ENCODE measurements at places on chromosomes 2 and 18. TPM values are rescaled to one million over a fixed set of nuclear protein-coding genes. Genes with fewer than 3 reads are reported as not detected.

The FOXD4L1 gene
- total RNA-seq = 0.40 TPM

DNA sequence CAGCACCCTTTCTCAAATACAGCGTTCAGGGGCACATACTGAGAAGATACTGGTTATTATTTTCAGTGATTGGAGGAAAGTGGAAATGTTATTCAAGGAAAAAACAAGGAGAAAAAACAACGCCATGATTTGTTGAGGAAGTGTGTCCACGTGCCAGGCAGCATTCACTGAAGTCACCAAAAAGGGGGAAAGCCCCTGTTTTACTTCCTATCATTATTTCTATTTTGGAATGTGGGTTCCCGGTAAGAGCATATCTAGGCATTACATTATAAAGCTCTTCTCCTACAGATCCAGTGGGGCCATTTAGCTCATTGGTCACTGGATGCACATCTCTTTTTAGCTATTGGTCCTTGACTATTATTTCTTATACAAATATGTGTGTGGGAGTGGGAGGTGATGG lies 518.7 kb downstream of the TXNL1 start:
- no peak for DNase-seq

- DNase-seq = peak; percentile 21
Measured at GRCh38 chr2:161096336-161096735, 63.9 kb upstream of the TANK start.

GRCh38 chr2:149029307-149029965 lies 9.1 kb upstream of the LYPD6B start:
- no peak for DNase-seq

DNA sequence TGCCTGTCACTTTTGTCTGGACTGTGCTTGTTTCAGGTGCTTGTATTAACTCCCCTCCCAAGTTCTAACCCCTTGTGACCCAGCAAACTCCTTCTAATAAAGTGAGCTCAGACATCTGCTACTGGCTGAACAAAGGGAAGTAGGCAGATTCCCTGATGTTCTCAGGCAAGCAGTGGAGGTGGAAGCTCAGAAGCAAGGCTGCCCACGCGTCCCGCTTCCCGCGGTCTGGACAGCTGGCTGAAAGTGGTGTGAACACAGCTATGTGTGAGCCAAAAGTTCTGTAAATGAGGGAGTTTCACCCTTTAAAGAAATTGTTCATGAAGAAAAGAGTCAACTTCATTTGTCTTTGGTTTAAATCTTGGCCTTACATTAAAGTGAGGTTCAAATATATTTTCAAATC lies 40.0 kb downstream of the NAPG start:
- no peak for DNase-seq

- no peak for DNase-seq
Measured at GRCh38 chr18:65815506-65815905, 64.7 kb downstream of the CDH7 start.

DNA sequence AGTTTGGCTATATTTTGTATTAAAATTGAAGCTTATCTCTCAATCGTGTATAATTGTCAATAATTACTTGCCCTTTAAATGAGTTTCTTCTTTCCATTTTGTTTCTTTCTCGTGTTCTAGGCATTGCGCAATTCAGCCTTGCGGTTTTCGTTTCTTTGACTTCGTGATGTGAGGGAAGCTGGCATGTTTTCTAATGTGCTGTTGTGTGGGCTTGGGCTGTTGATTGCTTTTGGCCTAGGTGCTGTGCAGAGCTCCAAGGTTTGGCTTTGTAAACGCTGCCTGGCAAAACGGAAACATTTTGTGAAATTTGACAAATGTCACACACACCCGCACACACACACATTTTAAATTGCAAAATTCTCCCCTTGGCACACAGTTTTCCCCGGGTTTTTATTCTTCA lies 242.6 kb upstream of the TCF4 start:
- peak; percentile 67 for DNase-seq

DNA sequence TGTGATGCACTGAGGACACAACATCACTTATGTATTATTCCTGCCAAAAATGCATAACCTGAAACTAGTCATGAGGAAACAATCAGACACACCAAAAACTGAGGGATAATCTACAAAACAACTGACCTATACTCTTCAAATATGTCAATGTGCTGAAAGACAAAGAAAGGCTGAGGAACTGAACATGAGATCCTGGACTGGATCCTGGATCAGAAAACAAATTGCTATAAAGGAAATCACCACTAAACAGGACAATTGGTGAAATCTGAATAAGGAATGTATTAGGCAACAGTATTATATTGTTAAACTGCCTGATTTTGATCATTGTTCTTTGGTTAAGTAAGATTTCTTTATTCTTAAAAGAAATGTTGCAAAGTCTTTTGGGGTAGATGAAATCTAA lies 28.8 kb downstream of the CUL3 start:
- DNase-seq = no peak

DNA sequence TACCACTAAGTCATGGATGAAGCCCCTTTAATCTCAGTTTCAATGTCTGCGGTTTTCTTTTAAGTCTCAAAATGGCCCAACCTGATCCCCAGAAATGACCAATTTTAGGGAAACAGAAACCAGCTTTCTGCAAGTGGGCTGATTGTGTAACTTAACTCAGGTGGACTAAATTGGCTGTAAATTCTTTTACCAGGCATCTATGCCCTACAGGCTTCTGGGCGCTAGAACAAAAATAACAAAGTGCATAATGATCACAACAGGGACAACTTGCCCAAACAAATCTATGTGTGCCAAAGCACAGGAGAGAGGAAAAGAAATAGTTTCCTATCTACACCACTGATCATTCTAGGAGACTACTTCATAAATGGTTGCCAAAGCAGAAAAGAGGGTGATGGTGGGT lies 112.3 kb upstream of the SETBP1 start:
- peak; percentile 86 for DNase-seq

- no peak for DNase-seq
Measured at GRCh38 chr2:19893520-19894133, 8.2 kb downstream of the TTC32 start.

- peak; percentile 88 for DNase-seq
Measured at GRCh38 chr2:223735659-223736244, 101.6 kb downstream of the AP1S3 start.

GRCh38 chr2:161250864-161251436 lies 57.3 kb upstream of the PSMD14 start:
- peak; percentile 71 for DNase-seq

- DNase-seq = no peak
Measured at GRCh38 chr18:58324824-58325480, 280.9 kb downstream of the NEDD4L start.

The PLB1 gene
- 4.2 TPM for total RNA-seq

The VSNL1 gene
- 5.0 TPM for total RNA-seq

DNA sequence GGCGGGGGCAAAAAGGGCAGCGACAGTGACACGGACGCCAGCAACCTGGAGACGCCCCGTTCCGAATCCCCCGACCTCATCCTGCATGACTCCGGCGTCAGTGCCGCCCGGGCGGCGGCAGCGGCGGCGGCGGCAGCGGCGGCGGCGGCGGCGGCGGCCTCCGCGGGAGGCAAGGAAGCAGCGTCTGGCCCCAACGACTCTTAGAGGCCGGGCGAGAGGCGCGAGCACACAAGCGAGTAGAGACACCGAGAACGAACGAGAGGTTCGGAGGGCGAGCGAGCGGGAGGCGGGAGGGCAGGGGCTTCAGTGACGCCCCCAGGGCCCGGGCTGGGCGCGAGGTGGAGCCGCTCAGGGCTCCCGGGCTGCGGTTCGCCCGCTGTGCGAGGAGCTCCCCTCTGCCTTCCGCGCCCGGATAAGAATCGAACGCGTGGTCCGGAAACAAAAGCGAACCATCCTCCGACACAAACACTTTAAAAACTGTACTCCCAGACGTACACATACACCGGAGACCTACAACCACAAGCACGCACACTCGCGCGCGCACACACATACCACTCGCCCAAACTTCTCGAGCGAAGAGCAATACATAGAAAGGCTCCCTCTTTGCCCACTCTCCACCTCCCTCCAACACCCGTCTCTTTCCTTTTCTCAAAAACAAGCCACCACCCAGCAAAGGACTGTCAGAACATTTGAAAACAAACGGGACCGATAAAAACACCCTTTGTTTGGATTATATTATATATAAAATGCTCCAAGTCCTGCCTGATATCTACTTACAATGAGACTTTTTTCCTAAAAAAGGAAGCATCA lies 2.8 kb downstream of the SP9 start:
- peak; percentile 16 for DNase-seq

GRCh38 chr18:24964216-24964615 lies 387.8 kb downstream of the ZNF521 start:
- DNase-seq = peak; percentile 4

GRCh38 chr2:176665086-176665485 lies 395.8 kb downstream of the MTX2 start:
- no peak for DNase-seq

DNA sequence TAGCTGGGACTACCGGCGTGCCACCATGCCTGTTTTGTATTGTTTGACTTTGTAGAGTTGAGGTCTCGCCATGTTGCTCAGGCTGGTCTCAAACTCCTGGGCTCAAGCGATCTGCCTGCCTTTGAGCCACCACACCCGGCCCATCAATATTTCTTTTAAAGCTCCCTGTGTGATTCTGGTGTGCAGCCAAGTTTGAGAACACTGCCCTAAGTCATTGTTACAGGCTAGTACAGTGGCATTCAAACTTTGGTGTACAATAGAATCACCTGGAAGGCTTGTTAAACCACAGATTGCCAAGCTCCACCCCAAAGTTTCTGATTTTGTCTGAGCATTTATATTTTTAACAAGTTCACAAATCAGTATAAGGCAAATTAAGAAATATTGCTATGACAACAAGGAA lies 99.9 kb downstream of the RBBP8 start:
- DNase-seq = no peak

The INHA gene
- 2.0 TPM for total RNA-seq

The PCARE gene
- total RNA-seq = not detected

The HEATR5B gene
- 32.2 TPM for total RNA-seq

The GALNT5 gene
- total RNA-seq = 12.7 TPM

The NT5C1B gene
- total RNA-seq = not detected

GRCh38 chr2:229335330-229335729 lies 64.2 kb upstream of the PID1 start:
- DNase-seq = no peak

The POMC gene
- total RNA-seq = 0.24 TPM

DNA sequence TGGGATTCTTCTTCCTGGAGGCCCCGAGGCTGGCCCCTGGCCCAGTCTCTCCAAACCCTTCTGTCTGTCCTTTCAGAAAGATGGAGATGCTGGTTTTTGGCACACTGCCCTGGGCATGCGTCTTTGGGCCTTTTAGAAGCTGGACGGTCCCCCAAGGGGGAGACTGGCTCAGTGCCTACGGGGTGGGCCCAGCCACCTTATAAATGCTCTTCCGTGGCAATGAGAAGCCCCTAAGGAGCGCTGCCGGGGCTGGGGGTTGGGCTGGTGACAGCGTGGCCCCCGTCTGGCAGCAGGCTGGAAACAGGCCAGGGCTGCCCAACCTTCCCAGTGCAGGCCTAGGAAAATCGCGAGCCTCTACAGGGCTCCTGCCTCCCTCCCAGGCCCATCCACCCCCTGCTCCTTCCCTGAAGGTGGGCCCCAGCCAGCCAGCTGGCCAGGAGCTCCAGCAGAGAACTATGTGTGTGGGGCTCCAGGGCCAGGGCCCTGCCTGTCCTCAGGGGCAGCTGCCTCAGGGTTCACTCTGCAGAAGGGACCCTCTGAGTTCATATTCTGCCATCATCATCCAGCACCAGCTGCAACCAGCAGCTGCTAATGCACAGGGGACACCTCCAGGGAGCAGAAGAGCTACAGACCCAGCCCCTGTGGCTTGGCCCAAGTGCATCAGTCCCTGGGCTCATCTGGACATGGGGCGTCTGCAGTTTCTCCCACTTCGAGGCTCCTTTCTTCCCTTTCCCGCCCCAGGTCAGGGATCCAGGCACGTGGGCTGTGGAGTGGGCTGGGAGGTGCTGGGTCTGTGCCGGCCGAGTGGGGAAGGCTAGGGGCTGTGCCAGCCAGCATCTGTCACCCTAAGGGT lies 107.6 kb upstream of the OTOS start:
- DNase-seq = no peak

The CCDC85A gene
- 0.17 TPM for total RNA-seq

DNA sequence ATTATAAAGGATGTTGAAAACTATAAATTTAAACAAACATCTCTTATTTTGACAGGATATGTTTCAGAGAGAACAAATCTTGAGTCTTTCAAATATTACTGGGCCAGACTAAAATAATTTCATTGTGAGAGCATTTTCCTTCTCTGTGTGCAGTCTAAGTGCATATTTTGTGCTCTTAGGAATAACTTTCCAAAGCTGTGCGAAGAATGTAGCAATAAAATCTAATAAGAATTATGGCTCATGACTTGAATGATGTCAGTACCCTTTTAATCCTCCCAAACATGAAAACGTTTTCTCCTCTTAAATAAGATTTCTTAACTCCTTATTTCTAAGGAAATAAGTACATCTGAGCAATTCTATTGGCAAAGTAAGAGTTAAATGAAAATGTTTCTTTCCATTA lies 76.2 kb upstream of the EFEMP1 start:
- DNase-seq = no peak

GRCh38 chr18:37246779-37247340 lies 318.7 kb downstream of the CELF4 start:
- no peak for DNase-seq

DNA sequence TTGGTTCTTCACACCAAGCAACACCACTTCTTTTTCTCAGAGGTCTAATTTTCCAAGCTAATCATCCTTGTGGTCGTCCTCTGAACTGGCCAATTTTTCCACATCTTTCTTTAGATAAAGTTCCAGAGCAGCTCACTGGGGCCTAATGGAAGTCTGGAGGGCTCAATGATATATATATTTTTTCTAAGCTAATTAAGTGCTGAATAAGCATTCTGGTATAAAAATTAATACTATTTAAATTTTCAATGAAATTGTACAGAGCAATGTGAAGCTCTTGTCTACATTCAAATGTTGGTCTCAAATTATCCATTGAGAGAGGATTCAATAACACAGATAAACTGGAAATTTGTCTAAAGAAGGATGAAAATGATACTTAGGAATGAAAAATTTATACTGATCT lies 866.6 kb downstream of the ERBB4 start:
- no peak for DNase-seq

DNA sequence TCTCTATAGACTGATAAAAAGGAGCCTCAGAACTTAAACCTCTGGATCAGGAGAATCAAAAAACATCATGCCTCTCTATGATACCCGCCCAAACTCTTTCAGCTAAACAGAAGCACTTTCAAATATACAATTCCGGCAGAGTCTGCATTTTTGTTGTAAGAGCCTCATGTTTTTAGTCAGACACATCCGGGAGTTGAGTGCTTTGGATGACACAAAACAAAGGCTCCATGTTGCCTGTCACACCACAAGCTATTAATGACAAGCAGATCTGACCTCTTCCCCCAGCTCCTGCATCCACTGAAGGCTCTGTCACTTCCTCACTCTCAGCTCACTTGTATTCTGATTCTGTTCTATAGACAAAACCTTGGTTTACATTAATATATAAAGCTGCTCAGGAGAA lies 33.2 kb downstream of the SLC38A11 start:
- no peak for DNase-seq
